ENCODE measurements at places on chromosomes 16 and 17.

DNA sequence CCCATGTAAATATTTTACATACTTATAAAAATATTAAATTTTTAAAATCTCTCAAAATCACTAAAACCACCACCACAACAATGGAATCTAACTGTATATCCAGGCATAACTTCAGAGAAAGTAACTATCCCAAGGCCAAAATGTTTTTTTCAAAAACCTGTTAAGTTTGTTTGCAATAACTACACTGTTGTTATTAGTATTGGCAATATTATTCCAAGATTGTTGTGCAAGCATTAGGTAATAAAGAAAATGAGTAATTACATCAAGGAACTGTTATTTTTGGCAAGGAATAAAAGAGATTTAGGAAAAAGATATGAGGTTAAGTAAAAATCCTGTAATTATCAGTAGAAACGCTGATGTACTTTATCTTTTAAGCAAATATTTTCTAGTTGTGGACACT is 3.4 kb upstream of the KRTAP4-12 start:
- DNase-seq, result no peak

DNA sequence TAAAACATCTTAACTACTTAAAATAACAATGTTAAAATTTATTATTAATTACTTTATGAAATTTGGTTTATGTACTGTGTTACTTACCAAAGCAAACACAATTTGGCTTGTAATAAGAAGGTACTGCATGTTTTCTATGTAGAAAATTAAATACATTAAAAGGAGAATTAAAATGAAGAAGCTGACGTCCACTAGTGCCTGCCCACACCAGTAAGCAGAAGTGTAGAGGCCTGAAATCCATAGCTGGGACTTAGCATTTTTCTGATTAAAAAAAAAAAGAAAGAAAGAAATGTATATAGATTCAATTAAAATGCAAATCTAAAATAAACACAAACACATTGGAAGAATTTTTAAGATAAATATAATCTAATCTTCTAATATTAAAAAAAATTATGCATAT is 35.8 kb upstream of the ABCA9 start:
- DNase-seq, result no peak

DNA sequence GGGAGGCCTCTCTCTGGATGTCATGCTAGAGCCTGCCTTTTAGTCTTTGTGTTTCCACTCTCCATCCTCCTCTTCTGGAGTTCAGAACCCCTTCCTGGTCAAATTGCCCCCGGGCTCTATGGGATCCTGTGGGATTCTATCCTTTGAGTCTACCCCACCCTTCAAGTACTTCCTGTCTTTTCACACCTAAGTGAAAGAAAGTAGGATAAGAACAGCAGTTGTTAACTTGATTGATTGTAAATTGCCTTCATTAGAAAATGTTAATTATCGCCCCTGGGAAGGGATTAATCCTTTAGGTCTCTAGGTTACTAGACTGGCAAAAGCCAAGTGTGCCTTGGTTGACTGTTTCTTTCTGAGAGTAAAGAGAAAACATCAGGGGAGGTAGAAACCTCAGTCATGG is 30.1 kb downstream of the PRKCB start:
- DNase-seq, result no peak

DNA sequence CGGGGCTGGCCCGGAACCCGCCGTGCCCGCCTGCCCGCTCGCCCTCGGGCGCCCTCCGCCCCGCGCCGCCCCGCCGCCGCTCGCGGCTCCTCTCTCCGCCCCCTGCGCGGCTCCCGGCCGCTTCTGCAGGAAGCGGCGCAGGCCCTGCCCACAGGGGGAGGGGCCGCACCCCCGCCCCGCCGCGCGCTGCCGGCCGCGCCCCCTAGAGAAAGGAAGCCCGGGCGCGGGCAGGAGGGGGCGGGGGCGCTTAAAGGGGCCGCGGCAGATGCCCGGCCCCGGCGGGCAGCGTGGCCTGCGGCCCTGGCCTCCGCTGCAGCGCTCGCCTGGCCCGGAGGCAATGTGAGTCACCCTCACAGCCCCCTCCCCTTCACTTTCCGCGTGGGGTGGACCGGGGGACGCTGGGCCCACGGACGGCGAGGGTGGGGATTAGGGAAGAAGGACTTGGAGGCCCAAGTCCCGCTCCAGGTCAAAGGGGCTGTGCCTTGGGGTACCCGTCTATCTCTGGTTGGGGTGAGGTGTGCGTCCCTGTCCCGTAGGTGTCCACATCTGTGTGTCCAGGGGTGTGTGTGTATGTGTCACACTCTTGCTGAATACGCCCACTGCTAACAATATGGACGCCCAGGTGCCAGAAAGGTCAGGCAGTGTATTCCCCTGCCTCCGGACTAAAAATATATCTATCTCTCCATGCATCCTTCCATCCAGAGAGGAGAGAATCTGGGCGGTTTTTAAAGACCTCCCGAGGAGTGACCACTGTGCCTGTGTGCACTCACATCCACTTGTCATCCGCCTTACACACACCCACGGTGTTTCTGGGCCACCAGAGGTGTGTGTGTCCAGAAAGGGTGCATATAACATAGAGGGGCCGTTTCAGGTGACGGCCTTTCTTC is at the start of gene GIT1:
TSS of gene GIT1 (minus strand) at position 125 of the 887 bp plus-strand sequence. CDS start 270 bp downstream, outside the sequence.
- DNase-seq, result peak; percentile 58

DNA sequence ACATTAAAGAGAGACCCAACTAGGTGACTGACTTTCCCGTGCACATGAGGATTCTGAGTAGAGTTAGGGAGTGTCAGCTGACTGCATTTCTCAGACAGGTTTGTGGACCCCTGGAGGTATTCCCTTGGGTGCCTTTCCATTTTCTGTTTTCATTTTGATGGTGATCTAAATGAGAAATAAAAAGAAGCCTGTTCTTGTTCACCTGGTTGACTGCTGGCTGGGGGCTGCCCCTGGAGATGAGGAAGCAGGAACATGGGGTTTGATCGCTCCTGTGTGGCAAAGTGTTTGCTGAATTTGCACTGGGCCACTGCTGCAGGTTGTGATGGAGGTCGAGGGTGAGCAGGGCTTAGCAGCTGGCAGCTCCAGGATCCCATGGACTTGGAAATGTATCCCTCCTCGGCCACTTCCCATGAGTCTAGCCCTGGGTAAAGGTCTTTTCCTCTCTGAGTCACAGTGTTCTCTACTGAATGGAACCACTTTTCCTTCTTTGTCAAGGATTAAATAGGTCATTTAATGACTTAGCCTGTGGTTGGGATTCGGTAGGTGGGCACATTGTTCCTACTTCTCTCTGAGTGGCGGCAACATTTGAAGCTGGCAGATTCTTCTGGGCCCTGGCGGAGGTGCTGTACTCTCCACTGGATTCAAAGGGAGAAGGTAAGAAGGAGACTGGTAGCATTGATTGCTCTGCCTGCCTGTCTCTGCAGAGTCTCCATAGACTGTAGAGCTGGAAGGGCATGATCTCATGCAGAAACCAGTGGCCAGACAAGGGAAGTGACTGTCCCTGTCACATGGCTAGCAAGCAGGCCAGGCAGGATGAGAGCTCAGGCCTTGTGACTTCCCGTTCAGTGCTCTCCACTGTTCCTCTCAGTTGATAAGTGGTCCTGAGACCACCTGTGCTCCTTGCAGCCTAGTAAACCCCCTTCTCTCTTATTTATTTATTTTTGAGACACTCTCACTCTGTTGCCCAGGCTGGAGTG is 17.9 kb downstream of the SNX29 start:
- no peak for DNase-seq

- DNase-seq, result no peak
These were observed 255.8 kb downstream of the SEC14L1 start for GRCh38 chr17:77396610-77397009.

Data from stimulated activated CD8-positive, alpha-beta memory T cell treated with anti-CD3 and anti-CD28 coated beads, Interleukin-15, amount 100 ng/mL, for 1 hour (primary cell).